ENCODE measurements at places on chromosomes 7 and 10. TPM values are rescaled to one million over a fixed set of nuclear protein-coding genes. Genes with fewer than 3 reads are reported as not detected.

Gene GDF10
- 3.0 TPM for total RNA-seq

Gene CASTOR2
- total RNA-seq = 55.8 TPM

Gene AKR1C4
- total RNA-seq = not detected

Gene HMX3
- total RNA-seq = 2.8 TPM

Gene RBAK
- 16.1 TPM for total RNA-seq

Gene CHAT
- total RNA-seq = 2.3 TPM

Gene AKR1C3
- total RNA-seq = 1.8 TPM

Gene INMT
- 0.23 TPM for total RNA-seq

Gene SRPK2
- total RNA-seq = 307 TPM

Gene CYP2C19
- not detected for total RNA-seq

Gene OPALIN
- not detected for total RNA-seq

Gene GIMAP5
- 3.7 TPM for total RNA-seq

Data from diencephalon (tissue), 1 donor.